ENCODE measurements at places on chromosomes 3 and 15.

- DNase-seq, result no peak
Measured at GRCh38 chr15:81105545-81105944, 28.5 kb upstream of the CFAP161 start.

- DNase-seq, result no peak
Measured at GRCh38 chr15:50865515-50866353, 42.7 kb upstream of the AP4E1 start.

- no peak for DNase-seq
Measured at GRCh38 chr3:31230425-31231223, 302.1 kb upstream of the STT3B start.

GRCh38 chr3:55687526-55687925 lies 200.4 kb upstream of the WNT5A start:
- no peak for DNase-seq

- no peak for DNase-seq
Measured at GRCh38 chr3:99625643-99626416, 12.6 kb upstream of the COL8A1 start.

DNA sequence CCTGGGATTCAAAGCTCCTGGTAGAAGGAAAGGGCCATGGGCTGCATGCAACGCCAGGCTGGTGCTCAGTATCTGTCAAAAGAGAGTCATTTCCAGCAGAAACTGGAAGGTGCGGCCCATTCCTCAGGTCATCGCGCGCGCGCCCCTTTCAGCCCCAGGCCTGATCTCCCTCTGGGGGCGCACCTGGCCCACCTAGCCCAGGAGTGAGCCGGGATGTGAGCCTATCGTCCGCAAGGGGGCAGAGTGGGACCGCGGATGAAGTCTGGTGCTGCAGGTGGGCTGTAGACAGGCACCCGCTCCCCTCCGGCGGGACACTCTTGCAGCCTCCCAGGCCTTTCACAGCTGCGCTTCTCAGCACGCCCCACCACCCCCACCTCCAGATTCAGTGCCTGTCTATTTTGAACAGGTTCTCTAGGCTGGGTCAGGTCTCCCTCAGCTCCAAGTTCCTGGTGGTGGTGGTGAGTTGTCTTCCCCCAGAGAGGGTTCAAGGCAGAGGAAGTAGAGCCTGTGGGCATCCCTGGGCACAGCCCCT lies 5.8 kb upstream of the RPL29 start:
- peak; percentile 91 for DNase-seq

GRCh38 chr15:70916531-70916930 lies 23.9 kb downstream of the LRRC49 start:
- no peak for DNase-seq

DNA sequence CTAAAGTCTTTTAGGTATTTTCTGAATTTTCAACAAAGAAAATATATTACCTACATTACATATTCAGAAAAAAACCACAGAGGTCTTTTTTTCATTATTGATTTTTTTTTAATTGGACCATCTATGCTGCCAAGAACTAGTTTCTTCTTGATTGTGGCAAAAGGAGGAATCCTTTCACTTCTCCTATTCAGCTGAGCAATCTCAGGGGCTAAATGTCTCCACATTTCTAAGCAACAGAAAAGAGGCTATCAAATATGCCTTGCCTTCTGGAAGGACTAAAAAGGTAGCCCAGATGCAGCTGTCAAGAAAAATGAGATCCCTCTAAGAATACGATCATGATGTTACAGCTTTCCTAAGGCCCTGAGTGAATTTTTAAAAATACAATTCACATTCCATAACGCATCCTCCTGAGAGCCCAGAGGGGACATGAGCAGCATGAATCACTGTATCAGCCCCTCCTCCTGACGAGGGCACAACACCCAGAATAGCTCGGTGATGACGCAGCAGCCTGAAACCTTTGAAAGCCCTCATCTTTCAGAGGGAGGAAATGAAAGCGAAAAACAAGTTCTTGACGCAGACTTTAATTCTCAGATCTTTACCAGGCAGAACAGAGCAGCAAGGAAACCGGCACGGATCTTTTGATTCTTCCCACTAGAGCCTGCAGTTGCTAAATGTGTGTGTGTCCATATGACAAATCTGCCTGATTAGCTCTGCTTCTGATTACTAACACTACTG lies 24.6 kb downstream of the RUBCN start:
- no peak for DNase-seq

DNA sequence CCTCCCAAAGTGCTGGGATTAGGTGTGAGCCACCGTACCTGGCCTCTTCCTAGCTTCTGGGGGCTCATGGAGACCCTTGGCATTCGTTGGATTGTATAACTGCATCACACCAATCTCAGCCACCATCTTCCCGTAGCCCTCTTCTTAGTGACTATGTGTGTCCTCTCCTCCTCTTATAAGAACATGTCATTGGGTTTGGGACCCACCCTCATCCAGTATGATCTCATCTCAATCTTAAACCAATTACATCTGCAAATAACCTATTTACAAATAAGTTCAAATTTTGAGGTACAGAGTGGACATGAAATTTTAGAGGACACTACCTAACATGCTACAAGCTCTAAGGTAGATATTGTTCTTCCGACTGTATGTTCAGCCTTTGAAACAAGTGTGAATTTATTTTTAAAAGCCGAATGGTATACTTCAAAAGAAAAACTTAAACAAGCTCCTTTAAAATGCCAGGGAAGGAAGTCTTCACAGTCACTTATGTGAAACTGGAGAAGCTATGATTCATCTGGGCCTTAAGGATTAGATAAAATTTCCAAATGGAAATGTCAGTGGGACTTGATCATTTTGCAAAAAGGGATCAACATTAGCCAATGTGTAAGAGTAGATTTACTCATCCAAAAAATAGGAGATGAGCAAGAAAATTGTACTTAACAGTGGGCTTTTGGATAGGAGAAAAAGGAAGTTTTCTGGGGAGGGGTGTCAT lies 225.7 kb downstream of the MEX3B start:
- DNase-seq, result no peak

DNA sequence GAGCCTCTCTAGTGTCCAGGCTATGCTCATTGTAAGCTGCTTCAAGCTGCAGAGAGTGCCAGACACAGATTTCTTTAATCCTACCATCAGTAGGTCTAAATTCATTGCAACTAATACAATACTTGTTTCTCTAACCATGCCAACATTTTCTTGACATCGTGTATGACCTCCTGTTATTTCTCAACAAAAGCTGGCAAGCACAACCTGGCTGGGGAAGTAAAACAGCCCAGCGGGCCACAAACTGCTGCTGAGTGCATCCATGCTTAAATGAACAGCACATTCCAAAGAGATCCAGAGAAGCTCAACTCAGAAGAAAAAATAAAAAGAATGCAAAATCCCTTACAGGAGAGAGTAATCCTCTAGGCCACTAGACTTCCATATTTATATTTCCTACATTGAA lies 36.5 kb downstream of the GMNC start:
- DNase-seq, result no peak

GRCh38 chr3:167839460-167840134 lies 104.1 kb downstream of the SERPINI1 start:
- no peak for DNase-seq

DNA sequence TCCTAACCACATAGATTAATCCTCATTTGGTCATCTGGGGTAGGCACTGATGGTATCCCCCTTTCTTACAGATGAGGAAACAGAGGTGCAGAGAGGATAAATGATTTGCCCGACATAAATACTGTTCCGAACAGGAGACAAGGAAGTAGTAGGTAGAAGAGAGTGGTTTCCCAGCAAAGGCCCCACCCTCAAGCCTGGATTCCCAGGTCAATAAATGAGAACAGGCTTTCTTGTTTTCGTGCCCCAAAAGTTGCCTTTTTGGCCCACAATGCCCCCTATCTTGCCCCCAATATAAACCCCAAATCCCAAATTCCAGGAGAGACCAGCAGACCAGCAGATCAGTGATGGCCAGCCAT lies 125.5 kb upstream of the PRR20G start:
- DNase-seq, result no peak

GRCh38 chr3:39193391-39193790 lies 996 bp upstream of the XIRP1 start:
- DNase-seq, result no peak

DNA sequence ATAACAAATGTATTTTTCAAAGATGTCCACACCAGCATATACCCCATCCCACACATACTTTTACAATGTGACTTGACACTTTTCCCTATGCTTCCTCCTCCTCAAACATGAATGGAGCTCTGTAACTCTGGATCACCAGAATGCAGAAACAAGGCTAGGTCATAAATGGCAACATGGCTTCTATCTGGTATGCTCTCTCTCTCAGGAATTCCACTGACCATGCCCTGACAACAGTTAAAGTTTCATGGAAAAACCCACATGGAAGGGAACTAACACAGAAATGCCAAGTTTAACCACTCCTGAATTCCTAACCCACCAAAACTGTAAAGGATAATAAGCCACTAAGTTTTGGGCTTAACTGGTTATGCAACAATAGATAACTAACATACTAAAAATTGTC lies 19.9 kb downstream of the MYO9A start:
- no peak for DNase-seq

DNA sequence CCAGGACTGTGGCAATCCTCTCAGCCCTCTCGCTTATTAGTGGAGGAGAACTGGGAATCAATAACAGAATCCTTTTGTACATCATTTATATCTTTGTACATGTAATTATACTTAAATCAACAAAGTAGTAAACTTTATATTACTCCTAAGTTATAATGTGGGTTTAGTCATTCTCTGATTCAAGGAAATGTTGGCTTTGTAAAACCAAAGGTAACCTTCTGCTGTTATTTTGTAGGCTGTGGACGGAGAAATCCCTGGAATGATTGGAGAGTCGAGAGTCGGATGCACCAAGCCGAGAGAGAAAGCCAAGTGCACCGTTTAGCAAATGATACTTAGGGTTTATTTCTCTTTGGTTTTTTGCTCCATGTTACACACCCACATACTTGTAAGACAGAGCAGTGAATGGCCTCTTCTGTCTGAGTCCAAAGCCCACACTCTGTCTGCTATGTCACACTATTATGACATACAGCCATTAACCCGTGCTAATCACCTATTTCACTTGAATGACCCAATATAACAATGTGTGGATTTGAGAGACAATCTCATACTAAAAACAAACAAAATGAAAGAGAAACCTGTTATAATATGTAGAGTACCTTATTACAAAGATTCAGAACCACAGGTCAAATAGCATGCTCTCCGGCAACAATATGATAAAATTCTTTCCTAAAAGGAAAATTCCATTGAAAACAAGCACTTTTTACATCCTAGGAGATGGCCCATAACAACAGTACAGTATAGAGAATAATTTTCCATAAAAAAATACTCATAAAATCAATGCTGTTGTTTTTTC lies 72.2 kb downstream of the MECOM start:
- no peak for DNase-seq

DNA sequence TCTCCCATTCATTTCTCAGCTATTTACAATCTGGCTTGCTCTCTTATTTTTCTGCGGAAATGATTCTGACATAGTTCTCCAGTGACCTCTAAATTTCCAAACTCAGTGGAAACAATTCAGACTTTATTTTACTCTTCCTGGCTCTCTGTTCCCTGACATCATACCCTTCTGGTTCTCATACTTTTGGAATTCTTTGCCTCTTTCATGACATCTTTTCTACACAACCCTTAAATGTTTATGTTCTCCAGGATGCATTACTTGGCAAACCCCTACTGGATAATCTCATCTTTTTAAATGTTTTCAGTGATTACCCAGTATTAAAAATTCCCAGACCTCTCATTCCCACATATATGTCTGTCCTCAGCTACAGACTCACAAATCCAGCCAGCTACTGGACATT lies 23.9 kb upstream of the PLSCR4 start:
- no peak for DNase-seq

DNA sequence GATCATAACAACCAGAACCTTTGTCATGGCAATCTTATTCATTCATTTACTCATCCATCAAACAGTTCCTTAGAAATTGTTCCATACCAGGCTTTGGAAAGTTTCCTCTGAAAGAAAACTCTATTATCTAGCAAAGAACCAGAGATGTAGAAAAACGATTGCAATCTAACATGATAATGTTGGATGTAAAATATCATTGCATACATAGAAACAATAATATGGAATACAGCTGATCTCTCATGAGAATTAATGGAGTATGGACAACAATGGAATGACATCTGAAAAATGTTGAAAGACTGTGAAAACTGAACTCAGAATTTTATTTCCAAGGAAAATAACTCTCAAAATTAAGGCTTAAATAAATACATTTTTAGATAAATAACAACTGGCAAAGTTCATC lies 665.4 kb downstream of the NLGN1 start:
- no peak for DNase-seq

DNA sequence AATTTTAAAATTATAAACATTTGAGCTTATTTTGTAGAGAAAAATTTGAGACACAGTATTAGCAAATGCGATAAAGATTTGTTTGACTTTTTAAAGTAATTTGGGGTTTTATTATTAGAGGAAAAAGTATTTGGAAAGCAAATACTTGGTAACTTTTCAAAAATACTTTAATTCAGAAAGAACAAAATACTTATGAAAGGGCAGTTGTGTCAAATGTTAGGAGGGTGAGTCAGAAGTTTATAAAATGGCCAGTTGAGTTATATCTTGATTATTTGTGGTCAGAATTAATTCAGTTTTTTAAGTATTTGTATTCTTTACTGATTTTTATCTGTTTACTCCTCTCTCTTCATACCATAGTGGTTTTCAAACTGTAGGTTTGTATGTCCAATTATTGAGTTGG lies 12.1 kb downstream of the LACTB start:
- DNase-seq, result no peak

GRCh38 chr3:32278714-32279113 lies 40.2 kb downstream of the CMTM8 start:
- no peak for DNase-seq

DNA sequence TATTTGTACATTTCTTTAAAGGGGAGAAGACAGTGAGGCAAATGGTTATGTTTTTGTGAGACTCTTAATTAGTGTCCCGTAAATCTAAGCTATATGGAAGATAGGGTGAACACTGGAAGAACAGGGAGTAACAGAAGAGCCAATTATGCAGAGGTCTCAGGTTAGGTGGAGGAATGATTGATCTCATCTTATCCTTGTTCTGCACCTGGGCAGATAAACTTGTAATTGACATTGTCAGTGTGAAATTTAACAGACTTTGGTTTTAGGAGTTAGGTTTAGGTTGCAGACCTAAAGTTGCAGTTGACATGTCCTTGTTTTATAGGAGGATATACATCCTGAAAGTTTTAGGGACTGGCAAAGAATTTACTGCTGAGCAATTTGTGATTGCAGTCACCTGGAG lies 3.1 kb upstream of the TWF2 start:
- DNase-seq, result no peak

GRCh38 chr3:29318251-29318650 lies 37.4 kb downstream of the RBMS3 start:
- no peak for DNase-seq

GRCh38 chr15:96699871-96700401 lies 369.4 kb downstream of the NR2F2 start:
- no peak for DNase-seq

- no peak for DNase-seq
Measured at GRCh38 chr3:171290680-171291079, 169.5 kb downstream of the TNIK start.
